ENCODE measurements at places on chromosomes 12 and 14.
A peak's percentile ranks its signal among the peaks of the same experiment; 100 is the strongest.

- no peak for DNase-seq
- peaks cover 4% of the 10 kb centered on the region for H3K4me1 ChIP-seq
- no peaks in the 10 kb centered on the region for H3K27me3 ChIP-seq
- H3K36me3 ChIP-seq, result no peaks in the 10 kb centered on the region
- no peak overlapping the region for H3K4me3 ChIP-seq
Measured at GRCh38 chr12:15716581-15716980, 72.6 kb downstream of the EPS8 start.

GRCh38 chr14:37253905-37254304 lies 56.2 kb downstream of the MIPOL1 start:
- H3K36me3 ChIP-seq, result no peaks in the 10 kb centered on the region
- no peak for DNase-seq
- no peaks in the 10 kb centered on the region for H3K27me3 ChIP-seq
- H3K4me1 ChIP-seq, result no peaks in the 10 kb centered on the region
- no peak overlapping the region for H3K27ac ChIP-seq

- H3K36me3 ChIP-seq, result peaks cover 27% of the 10 kb centered on the region
- DNase-seq, result peak; percentile 48
- H3K27ac ChIP-seq, result peak overlapping the region; percentile 16
- H3K27me3 ChIP-seq, result no peaks in the 10 kb centered on the region
- no peak overlapping the region for H3K4me3 ChIP-seq
- H3K4me1 ChIP-seq, result peaks cover 48% of the 10 kb centered on the region
Measured at GRCh38 chr12:51389302-51389999, 1.8 kb downstream of the GALNT6 start.

- H3K27me3 ChIP-seq, result no peaks in the 10 kb centered on the region
- peak; percentile 23 for DNase-seq
- H3K27ac ChIP-seq, result no peak overlapping the region
- H3K4me3 ChIP-seq, result no peak overlapping the region
- peaks cover 4% of the 10 kb centered on the region for H3K36me3 ChIP-seq
Measured at GRCh38 chr14:90788031-90788430, 28.2 kb downstream of the TTC7B start.

DNA sequence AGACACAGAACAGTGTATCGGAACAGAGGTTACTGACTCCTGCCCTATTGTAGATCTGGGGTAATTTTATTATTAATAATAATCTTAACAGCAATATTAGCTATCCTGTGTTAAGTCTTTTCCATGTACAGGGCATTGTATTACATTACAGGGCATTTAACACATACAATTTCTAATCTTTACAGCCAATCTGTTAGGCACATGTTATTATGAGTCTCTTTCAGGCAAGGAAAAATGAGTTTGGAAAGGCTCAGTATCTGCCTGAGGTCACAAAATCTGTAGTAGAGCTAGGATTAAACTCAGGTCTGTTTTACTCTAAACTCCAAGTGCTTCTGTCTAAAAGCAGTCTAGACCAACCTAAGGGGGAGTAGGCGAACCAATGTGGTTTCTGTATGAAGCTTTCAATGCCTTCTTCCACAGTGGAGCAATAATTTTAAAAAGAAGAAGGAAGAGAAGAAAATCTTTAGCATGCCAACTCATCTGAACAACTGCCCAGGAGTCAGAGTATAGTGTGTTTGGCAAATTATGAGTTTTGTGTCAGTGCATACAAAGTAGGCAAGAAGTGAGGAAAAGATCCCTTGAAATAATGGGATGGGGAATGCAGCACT lies 192.6 kb downstream of the CHST11 start:
- H3K36me3 ChIP-seq, result no peaks in the 10 kb centered on the region
- H3K4me1 ChIP-seq, result no peaks in the 10 kb centered on the region
- H3K27me3 ChIP-seq, result no peaks in the 10 kb centered on the region
- no peak overlapping the region for H3K4me3 ChIP-seq
- DNase-seq, result no peak
- H3K27ac ChIP-seq, result no peak overlapping the region
